ENCODE measurements at places on chromosomes 7 and 10. TPM values are rescaled to one million over a fixed set of nuclear protein-coding genes. Genes with fewer than 3 reads are reported as not detected.

DNA sequence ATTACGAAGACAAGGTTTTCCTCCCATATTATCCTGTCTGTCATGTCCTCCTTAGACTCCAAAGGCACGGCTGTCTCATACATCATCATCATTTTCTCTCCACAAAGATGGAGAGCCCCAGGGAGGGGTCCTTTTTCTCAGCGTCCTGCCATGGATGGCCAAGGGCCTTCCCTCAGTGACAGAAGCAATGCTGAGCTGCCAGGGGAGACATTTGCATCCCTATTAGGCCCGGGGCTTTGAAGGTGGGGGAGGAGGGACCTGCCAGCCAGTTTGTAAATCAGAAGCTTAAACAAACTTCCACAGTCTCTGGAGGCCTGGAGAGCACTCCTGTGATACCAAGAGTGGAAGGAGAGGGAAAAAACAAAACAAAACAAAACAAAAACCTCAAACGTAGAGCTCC, 112.4 kb upstream of the ADO start:
- DNase-seq, result no peak

DNA sequence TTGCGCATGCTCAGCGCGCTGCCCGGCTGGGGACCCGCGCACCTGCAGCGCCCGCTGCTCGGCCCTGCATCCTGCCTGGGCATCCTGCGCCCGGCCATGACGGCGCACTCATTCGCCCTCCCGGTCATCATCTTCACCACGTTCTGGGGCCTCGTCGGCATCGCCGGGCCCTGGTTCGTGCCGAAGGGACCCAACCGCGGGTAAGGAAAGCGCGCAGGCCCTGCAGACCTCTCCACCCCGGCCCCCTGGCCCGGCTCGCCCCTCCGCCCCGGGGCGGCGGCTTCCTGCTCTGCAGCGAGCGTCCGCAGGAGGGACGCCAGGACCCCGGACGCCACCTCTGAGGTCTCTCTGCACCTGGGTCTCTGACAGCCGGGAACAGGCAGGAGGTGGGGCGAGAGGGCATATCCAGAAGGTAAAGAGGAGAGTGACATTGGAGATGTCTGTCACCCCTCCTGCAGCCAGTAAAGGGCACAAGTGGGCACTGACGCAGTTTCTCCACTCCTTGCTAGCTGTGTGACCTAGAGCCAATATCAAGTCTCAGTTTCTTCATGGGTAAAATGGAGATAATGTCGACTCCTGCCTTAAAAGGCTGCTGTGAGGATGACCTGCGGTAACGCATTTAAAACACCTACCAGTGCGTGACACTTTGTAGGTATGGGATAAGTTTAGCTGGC, 338 bp downstream of the ATP6V0E2 start:
- no peak for DNase-seq

DNA sequence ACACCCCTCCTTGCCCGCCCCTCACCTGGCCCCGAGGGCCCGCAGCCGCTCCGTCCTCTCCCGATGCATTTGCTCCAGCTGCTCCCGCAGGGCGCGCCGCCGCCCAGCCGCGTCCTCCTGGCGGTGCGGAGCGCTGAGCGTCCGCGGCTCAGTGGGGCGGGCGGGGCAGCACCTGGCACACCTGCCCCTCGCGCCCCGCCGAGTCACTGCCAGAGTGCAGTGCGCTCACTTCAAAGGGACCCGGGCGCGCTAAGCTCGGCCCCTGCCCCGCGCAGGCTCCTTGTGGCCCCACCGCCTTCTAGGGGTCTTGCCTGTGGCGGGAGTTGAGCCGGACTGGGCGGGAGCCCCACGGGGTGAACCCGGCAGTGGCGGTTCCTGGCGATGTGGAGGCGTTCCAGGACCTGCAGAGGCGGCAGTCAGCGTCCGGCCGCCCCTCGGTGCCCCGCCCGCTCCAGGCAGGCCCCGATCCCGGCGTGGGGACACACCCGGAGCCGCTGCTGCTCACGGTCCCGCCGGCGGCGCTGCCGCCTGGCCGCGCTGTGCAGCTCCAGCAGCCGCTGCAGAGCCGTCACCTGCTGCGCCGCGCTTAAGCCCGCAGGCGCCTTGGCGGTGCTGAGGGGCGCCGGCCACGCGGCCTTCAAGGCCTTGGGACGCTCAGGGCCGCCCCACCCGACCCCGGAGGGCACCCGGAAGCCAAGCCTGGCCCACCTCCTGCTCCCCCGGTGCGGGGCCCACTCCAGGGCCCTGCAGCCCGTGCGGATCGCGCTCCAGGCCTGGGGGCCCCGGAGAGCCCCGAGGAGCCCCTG, 6.7 kb downstream of the ATP6V1F start:
- no peak for DNase-seq

Gene IL2RA
- total RNA-seq, result 0.33 TPM

Gene ZCCHC24
- total RNA-seq, result 7.8 TPM

- no peak for DNase-seq
Measured at GRCh38 chr10:113159563-113159962, 209.5 kb downstream of the TCF7L2 start.

DNA sequence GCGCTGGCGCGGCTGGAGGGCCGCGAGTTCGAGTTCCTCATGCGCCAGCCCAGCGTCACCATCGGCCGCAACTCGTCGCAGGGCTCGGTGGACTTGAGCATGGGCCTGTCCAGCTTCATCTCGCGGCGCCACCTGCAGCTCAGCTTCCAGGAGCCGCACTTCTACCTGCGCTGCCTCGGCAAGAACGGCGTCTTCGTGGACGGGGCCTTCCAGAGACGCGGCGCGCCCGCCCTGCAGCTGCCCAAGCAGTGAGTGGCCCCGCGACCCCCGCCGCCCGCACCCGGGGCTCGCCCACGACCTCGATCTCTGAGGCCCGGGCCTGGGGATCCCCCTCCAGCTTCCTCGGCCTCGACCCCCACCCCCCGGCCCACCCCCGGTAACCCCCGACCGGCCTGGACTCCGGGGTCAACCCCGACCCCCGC, 537 bp downstream of the FOXK1 start:
- no peak for DNase-seq

Gene TMEM225B
- total RNA-seq, result 0.31 TPM

GRCh38 chr10:132788831-132789219, 2.9 kb upstream of the NKX6-2 start:
- DNase-seq, result no peak

GRCh38 chr10:27680006-27680557, 65.5 kb downstream of the MKX start:
- no peak for DNase-seq

Gene PLXDC2
- total RNA-seq, result 0.21 TPM

DNA sequence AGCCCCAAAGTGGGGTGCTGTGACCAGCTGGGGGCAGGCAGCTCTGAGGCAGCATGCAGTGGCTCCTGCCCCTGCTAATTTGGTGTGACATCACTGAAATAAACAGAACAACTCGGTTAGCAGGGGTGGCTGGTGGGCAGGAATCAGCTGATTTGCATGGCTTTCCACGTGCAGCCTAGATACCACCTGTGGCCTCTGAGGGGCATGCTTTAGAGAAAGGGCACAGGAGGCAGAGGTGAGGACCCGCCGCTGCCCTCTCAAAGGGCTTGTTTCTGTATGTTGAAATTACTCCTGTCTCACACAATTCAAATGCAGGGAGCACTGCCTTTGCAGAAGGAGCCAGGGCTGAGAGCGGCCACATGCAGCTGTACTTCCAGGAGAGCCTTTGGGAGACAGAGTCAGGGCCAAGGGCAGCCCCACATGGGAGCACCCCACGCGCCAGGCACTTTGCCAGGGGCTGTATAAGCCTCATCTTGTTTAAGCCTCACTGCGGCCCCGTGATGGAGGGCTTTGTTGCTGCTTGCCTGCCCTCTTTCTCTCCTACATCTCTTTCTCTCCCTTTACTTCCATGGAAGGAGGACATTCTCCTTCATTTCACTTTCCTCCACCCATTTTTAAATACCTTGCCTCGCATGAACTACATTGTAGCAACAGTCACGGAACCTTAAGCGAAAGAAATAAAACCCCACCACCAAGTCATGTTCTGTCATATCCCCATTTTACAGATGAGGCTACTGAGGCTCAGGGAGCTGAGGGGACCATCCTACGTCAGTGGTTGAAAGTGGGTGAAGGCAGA, 137.7 kb downstream of the ZMIZ1 start:
- DNase-seq, result no peak

Gene LIPN
- total RNA-seq, result not detected

DNA sequence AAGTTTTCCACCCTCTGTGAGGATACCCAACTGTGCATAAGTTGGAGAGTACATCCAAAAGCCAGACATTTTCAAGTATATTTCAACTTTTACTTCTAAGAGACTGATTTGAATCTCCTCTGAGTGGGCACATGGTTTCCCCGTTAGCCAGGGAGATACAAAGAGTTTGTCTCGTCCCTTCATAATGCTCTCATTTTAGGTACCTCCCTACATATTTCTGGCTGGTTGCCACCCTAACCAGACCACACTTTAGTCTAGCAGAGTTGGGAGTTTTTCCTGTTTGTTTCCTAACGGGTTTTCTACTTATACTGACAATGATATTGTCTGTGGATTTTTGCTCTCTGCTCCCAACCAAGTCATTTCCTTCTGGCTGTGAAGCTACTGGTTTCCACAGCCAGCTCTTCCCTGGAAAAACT, 180.3 kb downstream of the CCDC71L start:
- DNase-seq, result no peak

Gene LRRD1
- 0.05 TPM for total RNA-seq

DNA sequence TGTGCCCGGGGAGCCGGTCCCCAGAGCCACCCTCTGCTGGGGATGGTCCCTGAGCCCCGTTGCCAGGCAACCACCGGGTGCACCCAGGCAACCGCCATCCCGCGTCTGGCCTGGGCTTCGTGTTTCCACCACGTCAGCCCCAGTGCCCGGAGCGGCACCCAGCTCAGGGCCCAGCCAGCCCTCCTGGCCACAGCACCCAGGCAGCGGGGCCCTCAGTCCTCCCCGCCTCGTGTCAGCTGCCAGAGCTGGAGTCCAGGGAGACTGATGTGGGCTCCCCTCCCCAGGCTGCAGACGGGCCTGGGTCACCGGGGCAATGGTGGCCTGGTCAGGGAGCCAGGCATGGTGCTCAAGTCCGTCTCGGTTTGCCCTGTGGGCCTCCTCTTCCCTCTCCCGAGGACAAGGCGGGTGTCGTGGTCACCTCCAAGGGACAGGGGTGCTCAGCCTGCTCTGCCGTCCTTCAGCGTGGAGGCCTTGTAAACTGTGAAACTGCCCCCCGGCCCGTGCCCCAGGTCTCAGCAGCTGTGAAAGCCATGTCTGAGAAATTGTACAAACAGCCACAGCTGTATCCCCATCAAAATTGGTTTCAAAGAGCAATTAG, 72.5 kb downstream of the MICALL2 start:
- DNase-seq, result no peak

Gene CXCL12
- 0.82 TPM for total RNA-seq

Gene GPR146
- 2.9 TPM for total RNA-seq

GRCh38 chr10:7651853-7652470, 14.8 kb downstream of the ITIH5 start:
- DNase-seq, result no peak

GRCh38 chr7:78370936-78371335, 572.4 kb downstream of the PHTF2 start:
- no peak for DNase-seq

Gene PRR15
- total RNA-seq, result 0.23 TPM

DNA sequence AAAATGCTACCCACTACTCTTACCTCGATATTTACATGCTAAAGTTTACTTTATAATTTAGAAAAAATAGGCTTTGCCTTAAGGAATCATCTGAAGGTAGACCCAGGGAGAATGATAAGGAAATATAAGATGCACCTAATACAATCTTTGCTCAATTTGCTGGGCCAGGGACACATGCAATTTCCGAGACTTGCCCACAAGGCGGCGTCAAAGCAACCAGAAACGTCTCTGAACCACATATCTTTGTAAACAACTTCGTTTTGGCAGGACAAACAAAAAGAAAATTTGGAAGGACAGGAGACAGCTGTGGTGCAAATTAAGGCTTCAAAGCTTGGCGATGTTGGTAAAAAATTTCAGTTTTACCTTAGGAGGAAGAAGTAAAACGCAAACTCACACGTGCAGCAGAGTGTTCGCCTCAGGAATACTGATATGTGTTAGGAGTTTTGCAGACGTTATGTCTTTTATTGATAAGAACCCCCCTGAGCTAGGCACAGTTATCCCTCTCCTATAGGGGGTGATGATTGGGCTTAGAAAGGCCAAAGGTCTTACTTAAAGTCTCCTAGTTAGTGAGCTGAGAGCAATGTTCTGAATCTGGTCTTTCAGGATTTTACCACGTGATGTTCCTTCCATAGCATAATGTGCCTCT, 134.3 kb downstream of the PRKCQ start:
- DNase-seq, result peak; percentile 8

GRCh38 chr7:131231381-131232220, 96.1 kb upstream of the MKLN1 start:
- no peak for DNase-seq

- no peak for DNase-seq
Measured at GRCh38 chr7:158468181-158468580, 119.4 kb downstream of the PTPRN2 start.

Measured in Panc1 (cell line).